Stimulated activated CD8-positive, alpha-beta memory T cell treated with anti-CD3 and anti-CD28 coated beads, Interleukin-7, amount 100 ng/mL, for 1 hour (primary cell): ENCODE measurements at places on chromosomes 11 and 22.

DNA sequence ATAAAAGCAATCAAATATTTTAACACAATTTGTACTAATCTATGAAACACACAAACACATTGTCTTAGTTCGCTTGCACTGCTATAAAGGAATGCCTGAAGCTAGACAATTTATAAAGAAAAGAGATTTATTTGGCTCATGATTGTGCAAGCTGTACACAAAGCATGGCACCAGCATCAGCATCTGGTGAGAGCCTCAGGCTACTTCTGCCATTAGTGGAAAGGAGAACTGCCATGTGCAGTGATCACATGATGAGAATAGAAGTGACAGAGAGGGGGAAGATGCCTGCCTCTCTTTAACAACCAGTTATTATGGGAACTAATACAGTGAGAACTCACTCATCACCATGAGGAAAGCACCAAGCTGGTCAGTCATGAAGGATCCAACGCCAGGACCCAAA, 105.1 kb downstream of the GUCY1A2 start:
- no peak for DNase-seq

DNA sequence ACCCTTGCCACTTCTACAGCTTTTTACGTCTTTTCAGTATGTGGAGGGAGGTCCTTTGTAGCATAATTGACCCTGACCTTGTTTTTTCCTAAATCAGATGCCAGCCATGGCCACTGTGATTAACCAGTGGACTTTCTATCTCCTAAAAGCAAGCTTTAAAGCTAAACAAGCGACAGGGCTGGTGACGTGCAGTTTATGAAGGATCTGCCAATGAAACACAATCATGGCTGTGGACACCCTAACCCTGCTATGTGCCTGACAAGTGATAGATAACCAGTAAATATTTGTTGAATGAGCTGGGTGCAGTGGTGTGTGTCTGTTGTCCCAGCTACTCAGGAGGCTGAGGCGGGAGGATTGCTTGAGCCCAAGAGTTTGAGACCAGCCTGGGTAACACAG, 64.2 kb downstream of the LIF start:
- DNase-seq: no peak

DNA sequence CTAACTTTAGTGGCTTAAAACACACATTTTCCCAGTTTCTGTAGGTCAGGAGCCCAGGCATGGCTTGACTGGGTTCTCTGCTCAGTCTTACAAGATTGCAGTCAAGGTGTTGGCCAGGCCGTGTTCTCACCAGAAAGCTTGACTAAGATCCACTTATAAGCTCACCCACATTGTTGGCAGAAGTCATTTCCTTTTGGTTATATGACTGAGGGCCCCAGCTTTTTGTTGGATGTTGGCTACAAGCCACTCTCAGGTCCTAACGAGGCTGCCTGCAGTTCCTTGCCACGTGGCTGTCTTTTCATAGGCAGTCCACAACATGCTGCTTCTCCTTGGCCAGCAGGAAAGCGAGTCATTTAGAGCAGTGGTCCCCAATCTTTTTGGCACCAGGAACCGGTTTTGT, 79.3 kb upstream of the CRTAM start:
- DNase-seq: no peak

DNA sequence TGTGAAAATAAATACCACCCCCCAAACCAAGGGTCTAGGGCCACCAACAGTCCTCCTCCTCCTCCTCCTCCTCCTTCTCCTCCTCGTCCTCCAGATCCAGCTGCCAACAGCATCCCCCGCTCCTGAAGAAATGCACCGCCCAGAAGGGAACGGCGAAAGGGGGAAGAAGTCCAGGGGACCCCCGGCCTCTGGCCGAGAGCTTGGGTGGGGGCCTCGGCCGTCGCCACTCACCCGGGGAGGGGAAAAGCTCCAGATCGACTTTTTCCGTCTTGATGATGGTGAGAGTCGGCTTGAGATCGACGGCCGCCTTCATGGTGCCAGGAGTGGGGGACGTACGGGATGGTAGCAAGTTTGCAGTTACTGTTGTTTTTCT, 65.7 kb downstream of the ETS1 start:
- no peak for DNase-seq

DNA sequence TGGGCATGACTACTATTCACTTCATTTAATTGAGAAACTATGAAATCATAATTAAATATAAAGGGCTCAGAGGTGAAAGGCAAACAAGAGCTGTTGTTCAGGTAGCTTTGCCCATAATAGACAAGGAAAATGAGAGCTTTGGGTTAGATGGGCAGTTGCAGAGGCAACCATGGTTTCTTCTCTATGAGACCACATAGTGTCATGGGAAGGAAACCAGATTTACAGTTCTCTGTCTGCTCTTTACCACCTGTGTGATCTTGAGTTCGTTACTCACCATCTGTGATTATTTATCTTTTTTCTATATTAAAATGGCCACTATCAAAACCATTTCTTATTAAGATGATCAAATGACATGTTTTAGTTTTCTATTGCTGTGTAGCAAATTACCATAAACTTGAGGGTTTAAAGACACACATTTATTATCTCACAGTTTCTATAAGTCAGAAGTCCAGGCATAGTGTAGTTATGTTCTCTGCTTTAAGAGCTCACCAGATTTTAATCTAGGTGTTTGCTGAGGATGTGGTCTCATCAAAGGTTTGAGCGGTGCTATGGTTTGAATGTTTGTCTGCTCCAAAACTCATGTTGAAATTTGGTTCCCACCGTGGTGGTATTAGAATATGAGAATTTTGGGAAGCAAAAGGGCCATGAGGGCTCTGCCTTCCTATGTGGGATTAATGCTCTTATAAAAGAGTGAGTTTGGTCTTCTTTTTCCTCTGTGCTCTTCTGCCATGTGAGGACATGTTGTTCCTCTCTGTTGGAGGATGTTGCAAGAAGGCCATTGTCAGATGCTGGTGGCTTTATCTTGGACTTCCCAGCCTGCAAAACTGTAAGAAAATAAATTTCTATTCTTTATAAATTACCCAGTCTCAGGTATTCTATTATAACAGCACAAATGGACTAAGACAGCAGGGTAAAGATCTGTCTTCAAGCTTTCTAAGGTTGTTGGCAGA, 38.2 kb downstream of the OR2AG2 start:
- DNase-seq: no peak

GRCh38 chr11:79860336-79860735, 419.5 kb upstream of the TENM4 start:
- DNase-seq: no peak

DNA sequence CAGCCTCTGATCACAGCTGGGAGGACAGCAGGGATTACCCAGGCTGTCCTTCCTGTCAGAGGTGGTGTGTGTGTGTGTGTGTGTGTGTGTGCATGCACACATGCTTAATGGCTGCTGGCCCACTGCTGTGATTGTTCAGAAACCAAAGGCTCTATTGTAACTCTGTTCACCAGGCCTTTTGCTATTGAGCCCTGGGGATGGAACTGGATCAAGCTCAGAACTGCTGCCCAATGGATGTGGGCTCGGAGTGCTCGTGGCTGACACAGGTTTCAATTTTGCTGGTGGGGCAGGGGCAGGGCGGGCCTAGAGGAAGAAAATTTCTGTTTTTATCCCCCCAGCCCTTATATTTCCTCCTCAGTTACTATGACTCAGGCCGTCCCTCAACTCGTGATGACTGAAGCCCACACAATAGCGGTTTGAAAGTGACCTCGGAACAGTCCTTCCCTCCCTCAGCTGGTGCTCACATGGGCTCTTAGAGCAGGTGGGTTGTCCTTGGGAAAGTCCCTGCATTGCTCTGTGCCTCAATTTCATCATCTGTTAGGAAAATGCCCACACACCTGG, 359.3 kb downstream of the TENM4 start:
- no peak for DNase-seq

DNA sequence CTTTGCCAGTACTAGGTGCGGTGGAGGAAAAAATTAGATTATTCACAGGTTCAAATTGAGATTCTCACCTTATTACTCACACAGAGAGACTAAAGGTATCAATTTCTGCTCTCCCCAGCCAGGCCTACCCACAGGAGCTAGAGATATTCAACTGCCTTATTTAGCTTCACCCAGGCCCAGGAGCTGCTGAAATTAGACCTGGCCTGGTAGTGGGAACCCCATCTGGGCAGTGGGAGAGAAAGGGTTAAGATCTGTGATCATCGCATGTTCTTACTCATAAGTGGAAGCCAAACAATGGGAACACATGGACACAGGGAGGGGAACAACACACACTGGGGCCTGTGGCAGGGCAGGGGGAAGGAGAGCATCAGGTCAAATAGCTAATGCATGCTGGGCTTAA, 20.9 kb upstream of the MICAL2 start:
- no peak for DNase-seq

GRCh38 chr11:66012946-66013761, 1.3 kb downstream of the CST6 start:
- DNase-seq: no peak

DNA sequence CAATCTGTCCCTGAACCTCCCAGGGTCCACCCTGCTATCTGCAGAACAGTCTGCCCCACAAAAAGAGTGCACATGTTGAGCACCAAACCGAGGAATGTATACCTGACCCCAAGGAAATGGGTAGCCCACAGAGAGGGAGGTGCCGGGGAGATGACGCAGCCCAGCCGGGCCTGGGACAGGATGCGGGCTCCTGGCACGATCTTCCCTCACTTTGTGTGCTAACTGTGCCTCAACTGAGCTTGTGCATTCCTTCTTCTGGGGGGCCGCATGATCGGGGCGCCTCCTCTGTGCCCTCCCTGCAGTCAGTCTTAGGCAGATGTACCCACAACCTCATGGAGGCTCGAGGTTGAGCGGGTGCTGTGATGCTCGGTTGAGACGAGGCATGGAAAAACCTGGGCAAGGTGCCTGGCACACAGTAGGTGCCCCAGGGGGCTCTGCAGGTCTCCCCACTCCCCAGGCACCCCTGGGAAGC, 2.4 kb downstream of the GAS2L1 start:
- no peak for DNase-seq

DNA sequence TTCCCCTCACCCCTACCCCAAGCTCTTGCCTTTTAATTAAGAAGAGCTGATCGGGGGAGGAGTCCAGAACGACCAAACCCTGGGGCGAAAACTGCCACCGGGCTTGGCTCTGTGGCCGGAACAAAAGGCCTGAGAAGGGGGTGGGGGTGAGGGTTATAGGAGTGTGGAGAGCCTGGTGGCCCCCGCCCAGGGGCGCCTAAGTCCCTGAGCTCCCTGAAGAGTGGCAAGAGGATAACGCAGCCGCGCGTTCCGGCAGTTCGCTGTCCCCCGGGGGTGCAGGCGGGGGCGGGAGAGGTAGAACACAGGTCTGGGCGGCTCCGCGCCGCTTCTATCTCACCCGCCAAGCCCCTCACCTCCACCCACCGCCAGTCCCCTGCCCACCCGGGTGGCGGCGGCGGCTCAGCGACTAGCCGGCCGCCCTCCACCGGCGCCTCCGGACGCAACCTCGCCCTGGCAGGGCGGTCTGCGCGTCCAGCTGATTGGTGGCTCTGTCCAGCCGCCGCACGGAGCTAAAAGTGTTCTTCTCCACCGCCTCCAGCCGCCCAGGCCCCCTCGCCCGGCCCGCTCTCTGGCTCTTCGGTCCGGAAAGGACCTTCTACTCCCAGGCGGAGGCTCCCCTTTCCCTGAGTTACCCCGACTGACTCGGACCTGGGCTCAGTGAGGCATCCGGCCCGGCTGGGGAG, 18.7 kb upstream of the BDNF start:
- no peak for DNase-seq

DNA sequence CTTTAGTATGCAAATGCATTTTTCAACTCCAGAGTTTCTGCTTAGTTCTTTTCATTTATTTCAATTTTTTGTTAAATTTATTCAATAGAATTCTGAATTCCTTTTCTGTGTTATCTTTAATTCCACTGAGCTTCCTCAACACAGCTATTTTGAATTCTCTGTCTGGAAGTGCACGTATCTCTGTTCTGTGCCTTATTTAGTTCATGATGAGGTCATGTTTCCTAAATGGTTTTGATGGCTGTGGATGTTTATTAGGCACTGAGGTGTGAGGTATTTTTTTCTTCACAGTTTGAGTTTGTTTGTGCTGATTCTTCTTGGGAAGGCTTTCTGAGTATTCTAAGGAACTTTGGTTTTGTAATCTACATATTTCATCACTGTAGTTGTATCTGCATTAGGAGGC, 2042.8 kb upstream of the RAG2 start:
- no peak for DNase-seq

DNA sequence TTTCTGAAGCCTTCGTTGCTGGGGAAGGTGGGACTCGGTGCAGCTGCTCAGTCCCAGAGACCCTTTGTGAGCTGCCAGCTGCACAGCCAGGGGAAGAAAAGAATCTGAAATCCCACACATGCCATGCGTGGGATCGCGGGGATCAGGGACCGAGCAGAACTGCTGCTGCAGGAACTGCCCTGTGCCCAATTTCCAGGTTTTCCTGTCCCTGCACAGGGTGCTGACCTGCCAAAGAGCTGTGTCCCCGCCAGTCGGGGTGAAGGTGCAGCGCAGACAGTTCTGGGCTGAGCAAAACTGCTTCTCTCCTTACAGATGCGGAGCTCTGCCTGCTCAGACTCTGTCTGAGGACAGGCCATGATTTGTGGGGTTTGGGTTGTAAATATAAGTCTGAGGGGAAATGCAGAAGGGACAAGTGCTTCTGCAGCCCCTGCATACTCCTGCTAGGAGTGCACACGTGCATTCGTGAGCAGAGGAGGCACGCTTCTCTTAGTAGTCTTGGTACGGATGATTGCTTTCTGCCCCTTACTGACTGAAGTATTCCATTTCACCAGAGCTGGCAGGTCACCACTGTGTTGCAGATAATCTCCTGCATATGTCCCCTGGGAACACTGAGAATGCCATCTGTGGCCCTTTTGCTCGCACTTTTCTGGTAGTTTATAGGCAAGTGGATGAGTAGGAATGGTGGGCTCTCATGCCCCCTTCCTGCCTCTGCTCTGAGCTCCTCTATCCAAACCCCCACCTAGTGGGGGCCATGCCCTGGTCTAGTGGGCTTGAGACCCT, 141.4 kb downstream of the PARVA start:
- DNase-seq: no peak

DNA sequence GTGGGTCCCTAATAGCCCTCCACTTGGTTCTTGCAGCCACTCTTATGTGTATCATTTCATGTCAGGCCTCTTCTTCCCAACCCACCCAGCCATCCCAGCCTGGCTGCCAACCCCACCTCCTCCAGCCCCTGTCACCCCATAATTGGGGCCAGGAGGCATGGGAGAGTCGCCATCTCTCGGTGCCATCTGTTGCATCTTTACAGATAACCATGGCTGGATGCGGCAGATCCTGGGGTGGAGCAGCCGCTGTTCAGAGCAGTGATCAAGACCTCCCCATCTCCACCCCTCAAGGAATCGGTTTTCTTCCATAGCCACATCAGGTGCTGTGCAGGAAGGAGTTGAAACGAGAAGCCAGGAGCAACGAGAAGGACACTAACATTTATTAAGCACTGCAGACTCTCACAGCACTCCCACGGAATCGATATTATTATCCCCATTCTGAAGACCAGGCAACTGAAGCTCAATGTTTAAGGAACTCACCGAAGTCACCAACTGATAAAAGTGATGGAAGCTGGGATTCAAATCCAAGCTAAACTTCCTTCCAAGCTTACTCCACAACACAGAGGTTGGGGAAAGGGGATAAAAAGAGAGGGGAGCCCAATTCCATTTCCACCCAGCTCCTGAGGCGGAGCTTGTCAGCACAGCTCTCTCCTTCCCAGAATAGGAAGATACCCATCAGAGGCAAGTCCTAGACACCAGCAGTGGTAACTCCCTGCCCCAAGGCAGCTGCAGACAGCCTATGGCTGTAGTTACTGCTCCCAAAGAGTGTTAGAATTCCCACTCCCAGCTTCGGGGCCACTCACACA, 2.7 kb downstream of the SLC43A1 start:
- DNase-seq: no peak
